ENCODE measurements at places on chromosomes 4 and X.

DNA sequence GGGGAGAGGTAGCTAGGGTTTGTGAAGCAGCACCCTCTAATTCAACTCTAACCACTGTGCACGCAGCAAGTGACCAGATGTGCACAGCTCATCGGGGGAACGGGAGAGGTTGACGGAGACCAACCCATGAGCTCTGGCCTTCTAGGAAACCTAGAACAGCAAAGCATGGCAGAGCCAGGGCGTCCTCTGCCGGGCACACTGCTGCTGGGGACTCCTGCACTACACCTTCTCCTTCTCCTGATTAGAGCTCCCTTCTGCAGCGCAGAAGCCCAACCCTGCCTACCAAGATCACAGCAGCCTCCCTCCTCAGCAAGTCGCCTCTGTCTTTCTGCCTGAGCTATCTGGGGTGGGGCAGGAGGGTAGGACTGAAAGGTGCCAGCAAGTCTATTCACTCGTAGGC, 252.3 kb upstream of the PSAPL1 start:
- no peak for DNase-seq

DNA sequence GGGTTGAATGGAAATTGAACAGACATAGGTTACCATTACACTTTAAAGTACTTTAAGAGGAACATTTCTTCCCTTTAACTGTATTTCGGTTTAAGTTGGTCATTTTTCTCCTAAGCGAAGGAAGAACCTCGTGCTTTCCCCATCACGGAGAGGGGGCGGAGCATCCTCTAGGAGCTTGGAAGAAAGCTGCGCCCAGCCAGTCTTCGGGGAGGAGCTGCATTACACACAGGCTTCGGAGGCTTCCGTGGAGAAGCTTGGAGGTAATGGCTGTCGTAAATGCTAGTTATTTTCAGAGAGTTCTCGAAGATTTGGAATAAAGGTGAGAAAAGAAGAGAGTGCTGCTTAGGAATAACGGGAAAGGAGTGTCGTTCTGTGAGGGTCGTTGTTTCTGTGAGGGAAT, at the start of gene PWWP3B:
Gene PWWP3B (plus strand): TSS at position 199 of the 400 bp plus-strand sequence. CDS start 37,128 bp downstream, outside the sequence.
- no peak for DNase-seq

DNA sequence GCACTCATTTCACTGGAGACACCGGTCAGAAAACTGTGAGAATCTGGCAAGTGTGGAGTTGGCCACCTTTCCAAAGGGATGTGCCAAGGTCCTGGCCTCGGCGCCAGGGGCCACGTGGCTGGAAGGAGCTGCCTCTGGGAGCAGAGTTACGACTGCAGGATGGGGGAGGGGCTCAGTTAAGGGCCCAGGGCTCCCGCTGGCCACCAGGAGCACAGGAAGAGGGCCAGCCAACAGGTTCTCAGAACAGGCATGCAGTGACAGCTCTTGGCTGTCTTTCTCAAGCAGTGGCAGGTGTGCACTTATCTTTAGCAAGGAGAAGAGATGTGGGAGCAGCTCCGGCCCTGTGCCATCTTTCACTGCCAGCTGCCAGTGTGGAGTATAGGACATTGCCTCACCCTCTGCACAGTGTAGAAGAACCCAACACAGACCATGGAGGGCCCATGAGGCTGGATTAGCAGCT, 115.9 kb upstream of the RBPJ start:
- no peak for DNase-seq

GRCh38 chr4:66212489-66212888, 542.2 kb upstream of the EPHA5 start:
- DNase-seq: no peak

DNA sequence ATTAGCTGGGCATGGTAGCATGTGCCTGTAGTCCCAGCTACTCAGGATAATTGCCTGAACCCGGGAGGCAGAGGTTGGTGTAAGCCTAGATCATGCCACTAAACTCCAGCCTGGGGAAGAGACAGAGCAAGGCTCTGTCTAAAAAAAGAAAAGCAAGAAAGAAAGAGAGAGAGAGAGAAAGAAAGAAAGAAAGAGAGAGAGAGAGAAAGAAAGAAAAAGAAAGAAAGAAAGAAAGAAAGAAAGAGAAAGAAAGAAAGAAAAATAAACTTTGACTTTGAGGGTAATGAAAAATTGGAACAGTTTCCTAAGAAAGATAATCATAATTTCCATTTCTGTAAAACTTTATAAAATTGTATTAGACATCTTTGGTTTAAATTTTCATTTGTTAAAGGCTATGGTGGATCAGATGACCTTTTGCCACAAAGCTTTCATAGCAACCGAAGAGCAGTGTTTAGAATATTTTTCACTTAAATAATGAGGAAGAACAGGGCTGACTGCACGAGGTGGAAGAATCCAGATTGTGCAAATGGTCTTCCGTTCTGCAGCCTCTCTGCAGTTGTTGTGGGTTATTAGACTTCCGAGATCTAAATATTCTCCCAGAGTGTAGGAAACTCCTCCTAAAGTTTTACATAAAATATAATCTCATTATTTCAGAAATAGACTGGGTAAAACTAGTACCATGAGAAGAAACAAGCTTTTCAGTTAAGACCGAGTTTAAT, 55.9 kb downstream of the RBM47 start:
- DNase-seq: no peak

DNA sequence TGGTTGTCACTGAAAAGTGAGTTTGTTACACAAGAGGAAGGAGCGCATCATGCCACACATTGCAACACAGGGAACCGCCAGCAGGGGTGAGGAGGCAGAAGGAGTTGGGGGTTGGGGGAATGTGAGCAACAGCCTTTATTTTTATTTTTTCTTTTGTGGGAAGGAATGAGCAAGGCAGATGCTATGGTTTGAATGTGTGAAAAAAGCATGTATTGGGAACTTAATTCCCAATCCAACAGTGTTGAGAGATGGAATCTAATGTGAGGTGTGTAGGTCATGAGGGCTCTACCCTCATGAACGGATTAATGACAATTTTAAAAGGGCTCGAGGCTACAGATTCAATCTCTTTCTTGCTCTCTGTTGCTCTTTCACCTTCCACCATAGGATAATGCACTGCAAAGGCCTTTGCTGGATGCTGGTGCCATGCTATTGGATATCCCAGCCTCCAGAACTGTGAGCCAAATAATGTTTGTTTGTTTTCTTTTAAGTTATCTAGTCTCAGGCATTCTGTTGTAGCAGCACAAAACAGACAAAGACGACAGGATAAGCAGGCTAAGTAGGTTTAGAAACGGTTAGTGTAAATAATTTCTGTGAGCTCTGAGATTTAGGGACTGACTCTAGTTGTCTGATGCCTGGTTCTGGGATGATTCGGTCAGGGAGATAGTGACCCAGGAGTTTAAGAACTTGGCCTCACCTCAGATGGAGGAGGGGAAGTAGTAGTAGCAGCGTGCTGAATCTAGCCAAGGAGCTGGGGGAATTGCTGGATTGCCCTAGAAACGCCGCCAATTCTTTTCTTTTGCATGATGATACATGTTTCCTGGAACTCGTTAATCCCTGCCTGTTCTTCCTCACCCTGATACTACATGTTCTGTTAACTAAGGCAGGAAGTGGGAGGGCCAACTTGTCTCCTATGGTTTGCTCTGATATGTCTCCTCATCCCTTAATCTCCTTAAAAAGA, 156.6 kb upstream of the CTSO start:
- DNase-seq: no peak

DNA sequence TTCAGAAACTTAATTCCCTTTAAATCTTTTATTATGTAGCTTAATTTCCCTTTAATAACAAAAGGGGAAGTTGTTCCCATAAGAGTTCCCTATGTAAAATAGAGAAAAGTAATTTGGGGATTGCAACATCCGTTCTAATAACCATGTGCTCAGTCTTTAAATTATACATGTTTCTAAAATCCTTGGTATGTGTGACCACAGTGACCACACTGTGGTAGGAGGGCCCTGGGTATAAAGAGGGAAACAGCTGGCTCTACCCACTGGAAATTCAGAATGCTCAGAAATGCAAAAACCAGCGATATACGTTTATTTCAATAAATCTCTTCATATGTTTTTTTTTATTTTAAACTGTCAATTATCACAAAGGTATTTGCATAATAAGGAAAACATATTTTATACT, 219.1 kb downstream of the FGF13 start:
- DNase-seq: no peak

- no peak for DNase-seq
Measured at GRCh38 chrX:120749141-120749846, 119.4 kb upstream of the C1GALT1C1 start.

DNA sequence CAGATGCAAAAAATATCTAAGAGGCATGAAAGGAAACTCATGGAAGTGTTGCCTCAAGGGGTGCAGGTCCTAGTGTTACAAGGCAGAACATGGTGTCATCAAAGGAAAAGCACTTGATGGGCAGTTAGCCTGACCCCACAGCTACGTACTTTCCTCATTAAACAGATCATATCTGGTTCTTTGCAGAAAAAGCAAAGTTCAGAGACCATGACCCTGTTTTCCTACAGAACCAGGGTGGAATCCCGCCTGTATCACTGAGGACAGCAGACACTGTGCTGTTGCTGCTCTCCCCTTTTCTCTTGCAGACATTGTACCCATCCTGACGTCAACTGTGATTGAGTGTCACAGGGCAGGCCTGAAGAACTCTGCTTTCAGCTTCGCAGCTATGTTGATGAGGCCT, 91.7 kb downstream of the RFC1 start:
- no peak for DNase-seq

- no peak for DNase-seq
Measured at GRCh38 chrX:136199365-136199764, 51.8 kb downstream of the MAP7D3 start.

GRCh38 chrX:16836371-16836770, 33.8 kb downstream of the RBBP7 start:
- DNase-seq: no peak

GRCh38 chr4:57020467-57021101, 41.9 kb downstream of the POLR2B start:
- DNase-seq: no peak

DNA sequence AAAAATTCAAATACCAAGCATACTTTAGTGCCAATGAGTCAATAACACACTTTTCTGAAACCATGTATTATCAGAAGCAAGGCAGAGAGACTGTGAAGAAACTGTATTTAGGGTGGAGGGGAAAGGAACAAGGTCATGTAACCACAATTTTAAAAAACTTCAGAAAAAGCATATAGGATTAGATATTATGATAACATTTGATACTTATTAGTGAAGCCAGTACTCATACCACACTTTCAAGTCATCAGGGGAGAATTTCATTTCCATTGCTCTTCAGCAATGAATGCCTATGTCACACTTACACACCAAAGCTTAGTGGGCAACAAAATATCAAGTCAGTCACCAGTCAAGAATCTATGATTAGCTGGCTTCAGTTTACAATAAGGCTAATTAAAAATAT, 602.2 kb downstream of the IL15 start:
- no peak for DNase-seq

- DNase-seq: no peak
Measured at GRCh38 chrX:49977319-49978090, 55.1 kb downstream of the CLCN5 start.

DNA sequence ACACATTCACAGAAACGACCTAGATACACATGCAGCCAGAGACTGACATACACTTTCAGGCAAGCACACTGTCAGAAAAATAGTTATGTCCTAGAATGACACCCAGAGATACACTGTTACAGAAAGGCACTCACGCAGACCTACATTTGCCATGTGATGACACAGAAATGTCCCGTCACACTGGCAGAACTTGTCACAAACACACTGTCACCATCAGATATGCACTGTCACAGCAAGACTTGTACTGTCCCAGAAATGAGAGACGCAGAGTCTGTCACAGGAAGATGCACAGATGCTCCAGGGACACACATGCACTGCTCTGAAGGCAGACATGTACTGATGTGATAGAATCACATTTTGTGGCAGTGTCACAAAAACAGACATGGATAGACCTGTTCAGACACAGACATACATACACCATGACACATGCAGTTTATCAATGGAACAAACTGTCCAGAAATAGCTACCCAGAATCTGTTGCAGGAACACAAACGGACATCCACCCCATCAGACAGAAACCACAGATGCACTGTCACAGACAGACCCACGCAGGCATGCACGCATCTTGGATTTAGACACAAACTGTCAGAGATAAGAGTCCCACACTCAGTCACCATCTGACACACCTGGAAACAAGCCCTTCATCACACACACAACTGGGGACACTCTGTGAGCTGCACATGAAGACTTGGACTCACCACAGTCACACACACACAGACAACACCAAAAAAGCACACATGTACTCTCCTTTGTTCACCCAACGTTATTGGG, 1.3 kb upstream of the PIM2 start:
- DNase-seq: no peak

DNA sequence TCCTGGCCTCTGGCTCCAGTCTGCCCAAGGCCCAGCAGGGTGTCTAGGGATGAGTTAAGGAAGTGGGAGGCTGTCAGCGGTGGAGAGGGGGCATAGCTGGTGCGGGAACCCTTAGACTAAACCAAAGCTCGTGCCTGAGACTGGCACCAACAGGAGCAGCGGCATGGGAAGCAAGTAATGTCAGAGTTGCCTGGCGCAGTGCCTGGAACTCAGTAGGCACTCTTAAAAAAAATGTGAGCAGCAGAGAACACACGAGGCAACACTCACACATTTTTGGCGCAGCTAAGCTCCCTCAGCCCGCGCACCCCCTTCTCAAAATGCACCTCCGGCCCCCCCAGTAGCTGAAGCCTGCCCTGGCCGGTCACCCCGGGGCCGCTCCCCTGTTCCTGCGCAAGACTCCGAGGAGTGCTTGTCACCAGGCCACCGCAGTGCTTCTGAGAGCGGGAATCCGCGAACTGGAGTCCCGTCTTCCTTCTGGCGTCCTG, 583 bp downstream of the GABRE start:
- DNase-seq: no peak

All from stimulated activated CD4-positive, alpha-beta T cell treated with anti-CD3 and anti-CD28 coated beads, TNF-alpha, amount 100 ng/mL, for 1 hour (primary cell).